Posterior cingulate gyrus (tissue), 11 donors: ENCODE measurements at places on chromosomes 2 and 18.

GRCh38 chr2:85697716-85698115 lies 3.6 kb downstream of the GNLY start:
- DNase-seq, result no peak

GRCh38 chr2:40033781-40034180 lies 254.7 kb upstream of the THUMPD2 start:
- no peak for DNase-seq

DNA sequence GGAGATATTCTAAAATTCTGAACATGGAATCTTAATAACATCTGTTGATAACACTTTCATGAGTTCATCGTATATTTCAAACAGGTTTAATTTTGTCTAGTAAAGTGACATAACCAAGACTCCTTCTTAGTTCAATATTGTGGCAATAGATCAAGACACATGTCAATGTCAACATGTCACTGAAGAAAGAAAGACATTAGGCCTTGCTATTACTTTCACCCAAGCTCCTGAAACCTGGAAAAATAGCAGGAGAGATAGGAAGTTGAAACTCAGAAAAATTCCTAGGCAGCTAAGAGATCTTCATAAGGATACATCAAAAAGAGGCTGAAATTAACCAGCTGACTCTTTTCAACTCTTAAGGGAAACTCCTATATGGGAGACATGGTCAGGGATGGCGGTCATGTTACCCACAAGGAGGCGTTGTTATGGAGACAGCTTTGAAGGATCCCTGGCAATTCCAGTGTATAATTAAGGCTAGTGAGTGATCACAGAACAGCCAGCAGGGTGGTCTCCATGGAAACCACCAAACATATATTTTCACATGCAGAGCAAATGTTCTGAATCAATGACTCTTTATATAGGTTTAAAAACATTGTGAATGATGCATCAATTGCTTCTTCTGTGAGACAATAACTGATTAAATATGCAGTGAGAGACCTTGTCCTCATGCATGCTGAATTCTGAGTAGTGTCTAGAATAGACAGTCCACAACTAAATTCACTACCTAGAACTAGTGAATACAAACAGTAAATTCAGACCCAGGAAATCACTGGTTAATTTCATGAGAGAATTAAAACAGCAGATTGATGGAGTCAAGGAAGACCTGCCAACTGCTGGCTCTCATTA lies 115.3 kb upstream of the RIOK3 start:
- DNase-seq, result no peak

GRCh38 chr18:80147037-80147417 lies 38.0 kb downstream of the ADNP2 start:
- no peak for DNase-seq

DNA sequence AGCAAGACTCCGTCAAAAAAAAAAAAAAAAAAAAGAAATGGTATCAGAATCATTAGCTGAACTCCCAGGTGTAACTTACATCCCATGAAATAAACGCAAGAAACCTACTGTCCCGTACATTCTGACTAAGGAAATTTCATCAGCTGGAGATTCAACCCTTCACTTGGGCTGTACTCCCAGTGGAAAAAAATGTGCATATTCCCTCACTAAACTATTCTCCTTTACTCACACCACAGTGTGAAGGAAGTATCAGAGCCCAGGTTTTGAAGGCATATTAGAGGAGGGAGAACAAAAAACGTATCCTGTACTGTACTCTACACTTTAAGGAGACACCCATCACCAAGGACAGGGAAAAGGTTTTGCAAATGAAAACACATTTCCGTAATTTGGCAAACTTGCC lies 64.3 kb downstream of the DNER start:
- DNase-seq, result no peak

DNA sequence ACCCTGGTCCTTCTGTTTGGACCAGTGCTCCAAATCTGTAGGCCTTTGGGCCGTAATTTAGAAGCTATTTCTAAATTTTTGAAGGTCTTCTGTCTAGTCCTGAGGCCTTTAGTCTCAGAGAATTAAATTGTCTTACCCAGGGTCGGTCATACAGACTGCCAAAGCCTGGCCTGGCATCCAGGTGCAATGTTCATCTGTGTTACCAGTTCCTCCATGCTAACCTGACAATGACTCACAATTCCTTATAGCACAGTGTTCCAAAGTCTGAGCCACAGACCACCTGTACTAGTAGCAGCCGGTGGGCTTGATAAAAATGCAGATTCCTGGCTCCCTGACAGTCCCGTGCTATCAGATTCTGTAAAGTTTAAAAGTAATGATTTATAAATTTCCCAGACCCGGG lies 77.7 kb upstream of the MAP4K3 start:
- no peak for DNase-seq

DNA sequence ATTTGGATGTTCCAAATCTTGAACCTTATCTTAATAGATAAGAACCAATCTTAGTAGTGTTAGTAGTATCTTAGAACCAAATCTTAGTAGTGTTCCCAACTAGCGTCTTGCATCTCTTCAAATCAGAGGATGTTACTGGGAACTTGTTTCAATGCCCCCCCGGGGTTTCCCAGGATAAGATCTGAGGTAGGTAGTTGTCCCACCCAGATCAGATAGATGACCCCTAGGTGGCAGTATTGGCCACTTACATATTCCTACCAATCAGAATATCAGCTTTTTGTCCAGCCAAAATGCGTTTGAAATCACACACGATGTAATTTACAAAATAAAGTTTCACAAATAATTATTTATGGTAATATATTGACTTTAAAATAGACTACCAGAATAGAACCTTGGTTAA lies 314.8 kb downstream of the MBD2 start:
- no peak for DNase-seq

DNA sequence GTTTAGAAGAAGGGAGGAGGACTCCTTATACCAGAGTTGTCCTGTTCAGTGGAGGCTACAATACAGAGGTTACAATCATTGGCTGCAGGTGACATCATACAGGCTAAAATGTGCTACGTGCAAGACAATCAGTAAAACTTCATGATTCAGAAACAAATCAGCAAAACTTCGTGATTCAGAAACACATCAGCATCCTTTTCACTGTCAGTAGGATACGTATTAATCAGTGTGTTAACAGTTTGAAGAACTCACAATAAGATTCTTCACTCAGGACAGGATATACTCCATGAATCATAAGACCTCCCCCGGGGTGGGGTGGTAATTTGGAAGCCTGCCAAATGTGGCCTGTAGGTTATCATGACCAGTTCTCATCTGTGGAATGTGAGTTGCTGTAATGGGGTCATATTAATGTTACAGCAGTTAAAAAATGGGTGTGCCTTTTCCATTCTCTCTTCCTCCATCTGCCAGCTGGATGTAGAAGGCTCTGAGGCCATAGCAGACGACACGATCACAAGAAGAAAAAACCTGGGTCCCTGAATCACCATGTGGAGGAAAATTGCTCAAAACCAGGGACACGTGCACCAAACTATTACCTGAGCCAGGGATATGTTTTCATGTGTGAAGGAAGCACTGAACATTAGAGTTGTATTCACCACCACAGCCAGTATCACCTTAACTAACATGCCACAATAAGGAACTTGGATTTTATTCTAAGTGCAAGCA lies 134.8 kb upstream of the CREB1 start:
- no peak for DNase-seq

DNA sequence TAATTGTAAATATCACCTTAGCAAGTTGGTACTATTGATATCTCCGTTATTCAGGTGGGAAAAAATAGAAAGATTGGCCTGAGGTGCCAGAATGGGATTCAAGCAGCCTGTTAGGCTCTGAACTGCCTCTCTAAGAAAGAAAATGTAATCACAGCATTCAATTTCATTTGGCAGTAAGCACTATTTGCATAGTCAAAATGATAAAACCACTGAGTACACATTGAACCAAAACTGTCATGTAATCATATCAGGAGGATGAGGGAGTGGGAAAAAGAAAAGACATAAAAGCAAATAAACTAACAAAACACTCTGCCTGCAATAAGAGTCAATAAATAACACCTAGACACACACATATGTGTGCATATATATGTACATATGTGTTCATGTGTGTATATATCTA lies 103.9 kb upstream of the TACR1 start:
- no peak for DNase-seq

DNA sequence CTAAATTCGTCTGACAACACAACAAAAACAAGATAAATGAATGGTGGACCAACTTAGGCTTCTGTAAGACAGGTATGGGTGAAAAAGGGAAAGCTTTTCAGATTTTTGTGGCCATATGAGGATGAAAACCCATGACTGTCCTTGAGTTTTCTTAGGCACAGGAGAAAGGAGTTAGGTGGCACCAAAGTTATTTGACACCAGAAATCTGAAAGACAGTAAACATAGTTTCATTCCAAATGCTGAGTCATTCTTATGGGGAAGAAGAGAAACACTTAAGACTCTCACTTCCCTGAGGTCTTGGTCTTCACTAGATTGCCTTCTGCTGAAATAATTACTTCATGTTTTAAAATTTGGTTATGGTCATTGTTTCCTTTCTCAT lies 5.2 kb upstream of the GPD2 start:
- no peak for DNase-seq

DNA sequence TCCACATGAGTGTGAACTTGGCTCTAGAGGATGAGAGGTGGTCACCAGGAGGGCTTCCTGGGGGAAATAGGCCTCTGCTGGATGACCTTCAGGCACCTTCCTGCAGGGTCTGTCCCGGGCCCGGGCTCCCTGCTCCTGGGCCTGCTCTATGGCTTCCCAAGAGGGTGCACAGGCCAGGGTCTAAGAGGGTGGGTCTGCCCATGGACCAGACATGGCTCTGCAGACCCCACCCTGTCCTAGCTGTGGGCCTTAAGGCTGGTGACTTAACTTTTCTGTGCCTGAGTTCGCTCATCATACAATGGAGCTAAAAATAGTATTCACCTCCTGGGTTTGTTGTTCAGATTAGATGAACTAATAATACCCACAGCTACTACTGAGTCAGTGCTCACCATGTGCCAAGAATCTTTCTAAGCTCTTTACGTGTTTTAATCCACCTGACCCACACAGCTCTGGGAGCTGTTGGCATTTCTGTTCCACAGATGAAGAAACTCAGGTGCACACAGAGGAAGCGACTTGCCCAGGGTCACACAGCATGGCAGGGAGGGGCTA lies 14.4 kb downstream of the INHBB start:
- DNase-seq, result no peak

- DNase-seq, result no peak
Observed at GRCh38 chr2:72803151-72803550, 22.7 kb downstream of the EXOC6B start.

DNA sequence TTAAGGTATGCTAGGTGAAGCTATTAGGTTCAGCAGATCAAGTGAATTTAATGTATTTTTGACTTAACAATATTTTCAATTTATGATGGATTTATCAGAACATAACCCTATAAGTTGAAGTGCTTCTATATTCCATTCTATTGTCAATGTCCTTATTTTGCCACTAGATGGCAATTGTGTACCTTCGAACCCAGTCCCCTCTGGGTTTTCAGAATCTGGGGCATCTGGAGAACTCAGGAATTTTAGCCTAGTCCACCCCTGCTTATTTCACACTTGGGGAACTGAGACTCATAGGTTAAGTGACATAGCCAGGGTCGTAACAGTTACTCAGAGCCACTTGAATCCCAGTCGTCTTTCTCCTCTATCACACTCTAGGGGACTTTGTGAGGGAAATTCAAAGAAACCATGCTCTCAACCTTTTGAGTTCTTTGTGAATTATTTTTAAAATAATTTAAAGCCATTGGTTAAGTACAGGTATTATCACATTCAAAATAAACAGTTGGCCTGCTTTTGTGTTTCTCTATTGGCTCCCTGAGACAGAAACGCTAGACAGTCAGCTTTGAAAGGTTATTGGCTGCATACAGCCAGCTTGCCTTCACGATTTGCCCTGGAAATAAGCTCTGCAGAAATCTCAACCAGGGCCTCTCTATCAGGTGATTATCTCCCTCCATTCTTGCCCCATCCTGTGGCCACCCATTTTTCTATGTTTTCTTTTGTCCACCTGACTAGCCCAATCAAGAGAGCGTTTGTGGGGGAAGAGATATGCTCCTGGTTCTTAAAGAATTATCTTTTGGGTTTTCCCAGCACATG lies 145.0 kb downstream of the TTC27 start:
- no peak for DNase-seq

- no peak for DNase-seq
Observed at GRCh38 chr2:216017365-216017764, 4.0 kb upstream of the MREG start.

DNA sequence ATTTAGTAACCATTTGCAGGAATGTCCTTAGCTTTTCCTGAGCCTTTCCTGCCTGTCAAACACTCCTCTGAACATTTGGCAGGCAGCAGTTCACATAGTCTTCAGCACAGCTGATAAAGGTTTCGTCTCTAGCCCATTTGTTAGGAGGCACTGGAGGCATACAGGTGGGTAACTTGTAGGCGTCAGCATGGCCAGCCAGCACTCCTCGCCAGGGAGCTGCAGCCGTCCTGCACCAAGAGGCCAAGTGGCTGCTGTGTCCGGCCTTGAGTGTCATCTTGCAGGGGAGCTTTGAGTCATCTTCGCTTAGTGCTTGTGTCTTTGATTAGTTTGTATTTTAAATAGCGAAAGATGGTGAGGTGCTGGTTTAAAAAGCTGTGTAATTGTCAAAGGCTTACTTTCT lies 120.3 kb upstream of the NFATC1 start:
- DNase-seq, result no peak

- DNase-seq, result no peak
Observed at GRCh38 chr2:226690461-226691024, 109.1 kb downstream of the IRS1 start.

DNA sequence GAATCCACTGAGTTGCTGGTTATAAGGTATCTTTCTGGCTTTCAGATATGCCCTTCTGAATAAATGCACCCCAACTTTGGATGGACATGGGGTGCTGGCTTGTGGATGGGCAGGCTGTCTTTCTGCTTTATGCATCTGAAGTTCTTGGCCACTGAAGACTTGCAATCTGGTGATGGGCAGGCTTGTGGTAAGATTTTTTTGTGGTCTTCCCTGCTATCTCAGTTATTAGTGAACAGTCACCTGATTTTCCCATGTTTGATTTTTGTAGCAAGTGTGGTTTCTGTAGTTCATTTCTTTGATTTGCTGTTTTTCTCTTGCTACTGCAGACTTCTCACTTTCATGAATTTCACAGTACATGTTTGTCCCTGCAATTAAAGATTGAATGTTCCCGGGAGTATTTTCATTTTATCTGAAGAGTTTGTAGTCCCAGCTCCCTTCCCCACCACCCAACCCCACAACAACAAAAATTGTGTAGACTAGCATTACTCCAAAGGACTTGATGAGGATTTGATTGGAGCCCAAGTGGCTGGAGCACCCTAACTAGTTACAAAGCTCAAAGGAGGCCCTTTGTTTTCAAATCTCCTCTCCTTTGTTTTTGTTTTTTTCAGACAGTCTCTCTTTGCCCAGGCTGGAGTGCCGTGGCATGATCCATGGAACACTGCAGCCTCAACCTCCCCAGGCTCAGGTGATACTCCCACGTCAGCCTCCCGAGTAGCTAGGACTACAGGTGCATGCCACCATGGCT lies 63.6 kb upstream of the MGAT5 start:
- DNase-seq, result no peak

GRCh38 chr2:154963511-154963910 lies 265.0 kb downstream of the KCNJ3 start:
- DNase-seq, result no peak

GRCh38 chr2:160387558-160388262 lies 105.9 kb downstream of the RBMS1 start:
- DNase-seq, result no peak

GRCh38 chr2:45780541-45781463 lies 129.3 kb downstream of the PRKCE start:
- no peak for DNase-seq
